CD4-positive, alpha-beta T cell treated with Interleukin-21 for 1 hour (primary cell): ENCODE measurements at places on chromosomes 5 and 9.
A peak's percentile ranks its signal among the peaks of the same experiment; 100 is the strongest.

- no peak for DNase-seq
Measured at GRCh38 chr5:138138949-138139780, at the start of gene NME5. Gene NME5, minus strand, starts transcription at chr5:138139428. Its CDS starts 648 bp downstream, at chr5:138138780.

DNA sequence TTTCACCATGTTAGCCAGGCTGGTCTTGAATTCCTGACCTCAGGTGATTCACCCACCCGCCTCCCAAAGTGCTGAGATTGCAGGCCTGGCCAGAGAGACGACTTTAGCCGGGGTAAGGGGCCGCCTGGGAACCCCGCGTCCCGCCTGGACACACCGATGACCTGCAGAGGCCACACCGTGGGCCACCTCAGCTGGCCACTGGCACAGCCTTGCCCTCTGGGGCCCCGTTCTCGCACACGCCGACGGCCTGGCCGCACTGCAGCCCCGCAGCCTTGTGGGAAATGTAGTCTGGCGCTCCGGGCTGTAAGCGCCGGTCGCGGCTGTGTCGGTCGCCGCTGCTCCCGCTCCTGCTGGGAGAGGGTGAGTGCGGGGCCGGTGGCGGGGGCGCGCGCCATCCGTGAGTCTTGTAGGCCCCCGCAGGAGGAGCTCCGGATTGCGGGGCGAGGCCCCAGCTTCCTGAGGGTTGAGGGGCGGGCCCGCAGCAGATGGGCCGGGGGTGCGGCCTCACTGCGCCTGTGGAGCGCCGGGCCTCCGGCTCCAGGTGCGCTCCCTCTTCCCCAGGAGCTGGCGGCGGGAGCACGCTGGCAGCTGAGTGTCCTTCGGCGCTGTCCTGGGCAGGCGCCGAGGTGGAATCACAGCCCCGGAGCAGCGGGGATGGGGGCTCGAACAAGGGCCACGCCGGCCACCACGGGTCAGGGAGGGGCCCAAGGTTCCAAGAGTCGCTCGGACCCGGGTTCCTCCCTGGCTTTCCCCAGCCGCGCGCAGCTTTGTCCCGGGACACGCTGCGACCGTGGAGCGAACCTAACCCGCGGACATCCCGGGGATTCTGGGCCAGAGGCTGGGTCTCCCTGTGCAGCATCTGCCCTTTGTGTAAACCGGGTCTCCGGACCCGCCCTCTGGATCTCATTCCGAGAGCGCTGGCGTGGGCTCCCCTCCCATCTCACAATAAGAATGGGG lies at the start of gene ZFP2:
Gene ZFP2, plus strand, starts transcription at position 299 of the 957 bp plus-strand sequence. CDS start 35,401 bp downstream, outside the sequence.
- peak; percentile 9 for DNase-seq

DNA sequence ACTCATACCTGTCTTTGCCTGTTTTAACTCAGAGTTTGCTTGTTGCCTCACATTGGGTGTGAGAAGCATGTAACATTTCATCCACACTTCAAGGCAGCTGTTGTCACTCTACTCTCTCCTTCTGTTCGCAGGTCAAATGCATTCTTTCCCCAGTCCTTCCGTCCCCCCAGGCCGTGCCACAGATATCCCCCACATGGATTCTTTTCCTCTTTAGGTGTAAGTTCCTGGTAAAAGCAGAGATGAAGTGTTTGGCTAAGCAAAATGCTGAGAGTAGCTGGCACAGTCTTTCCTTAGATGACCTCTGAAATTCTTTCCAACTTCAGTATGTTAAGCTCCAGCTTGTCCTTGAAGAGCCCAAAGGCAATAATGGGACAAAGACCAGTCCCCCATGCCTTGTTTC lies 328.2 kb downstream of the SLIT3 start:
- no peak for DNase-seq

- DNase-seq: no peak
Measured at GRCh38 chr5:172571413-172571812, 69.7 kb upstream of the NEURL1B start.

DNA sequence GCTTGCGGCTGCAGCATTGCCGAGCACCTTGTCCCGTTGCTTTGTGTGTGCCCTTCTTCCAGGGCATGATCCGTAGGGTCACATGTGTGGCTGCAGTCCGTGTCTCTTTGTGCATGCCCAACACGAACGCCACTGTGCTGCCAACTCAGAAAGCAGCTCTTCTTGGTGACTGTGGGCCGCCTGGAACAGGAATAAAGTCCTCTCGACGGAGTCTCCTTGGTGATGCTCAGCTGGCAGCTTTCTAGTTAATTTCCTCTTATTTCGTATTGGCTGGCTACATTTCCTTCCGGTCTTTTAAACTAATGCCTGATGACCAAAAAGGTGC lies 5.8 kb downstream of the EXOC3 start:
- DNase-seq: no peak

DNA sequence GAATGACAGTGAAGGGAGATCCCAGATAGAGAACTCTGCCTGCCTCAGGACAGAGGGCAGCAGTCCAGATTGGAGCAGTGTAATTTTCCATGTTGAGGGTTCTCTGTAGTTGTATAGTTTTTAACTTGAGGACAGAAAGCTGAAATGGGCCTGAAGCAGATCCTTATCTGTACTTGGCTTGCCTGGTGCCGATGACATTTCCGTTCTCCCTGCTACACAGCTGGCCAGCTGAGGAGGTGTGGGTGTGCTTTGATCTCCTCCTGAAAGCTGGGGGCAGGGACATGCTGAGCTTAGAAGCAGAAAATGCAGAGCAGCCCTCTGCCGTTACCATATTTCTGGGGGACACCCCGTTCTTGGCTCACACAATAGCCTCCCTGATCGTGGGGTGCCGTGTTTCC lies 10.5 kb downstream of the GLRX start:
- DNase-seq: peak; percentile 48

GRCh38 chr5:53237876-53238275 lies 128.3 kb upstream of the MOCS2 start:
- DNase-seq: no peak

GRCh38 chr5:118405650-118406061 lies 582.7 kb downstream of the DTWD2 start:
- no peak for DNase-seq

DNA sequence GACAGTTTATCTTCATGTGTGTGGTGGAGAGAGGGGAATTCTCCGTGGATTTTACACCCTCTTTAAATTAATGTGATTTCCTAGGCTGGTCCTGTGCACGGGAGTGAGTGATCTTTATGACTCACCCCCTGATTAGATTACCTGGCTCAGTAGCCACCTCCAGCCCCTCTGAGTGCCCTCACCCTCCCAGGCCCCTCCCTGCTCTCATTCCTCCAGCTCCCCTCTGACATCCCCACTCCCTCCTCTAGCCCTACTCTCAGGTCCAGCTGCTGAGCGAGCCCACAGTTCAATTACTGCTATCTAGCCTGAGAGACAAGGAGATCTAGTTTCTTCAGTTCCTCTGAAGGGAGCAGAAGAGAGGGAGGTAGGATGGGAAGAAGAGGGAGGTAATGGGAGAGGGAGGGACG lies 61.8 kb upstream of the ARAP3 start:
- no peak for DNase-seq

GRCh38 chr9:109385499-109385898 lies 64.6 kb upstream of the EPB41L4B start:
- DNase-seq: no peak

GRCh38 chr5:14241141-14241540 lies 98.0 kb downstream of the TRIO start:
- no peak for DNase-seq

GRCh38 chr5:142698447-142699183 lies 12.7 kb upstream of the FGF1 start:
- DNase-seq: no peak

DNA sequence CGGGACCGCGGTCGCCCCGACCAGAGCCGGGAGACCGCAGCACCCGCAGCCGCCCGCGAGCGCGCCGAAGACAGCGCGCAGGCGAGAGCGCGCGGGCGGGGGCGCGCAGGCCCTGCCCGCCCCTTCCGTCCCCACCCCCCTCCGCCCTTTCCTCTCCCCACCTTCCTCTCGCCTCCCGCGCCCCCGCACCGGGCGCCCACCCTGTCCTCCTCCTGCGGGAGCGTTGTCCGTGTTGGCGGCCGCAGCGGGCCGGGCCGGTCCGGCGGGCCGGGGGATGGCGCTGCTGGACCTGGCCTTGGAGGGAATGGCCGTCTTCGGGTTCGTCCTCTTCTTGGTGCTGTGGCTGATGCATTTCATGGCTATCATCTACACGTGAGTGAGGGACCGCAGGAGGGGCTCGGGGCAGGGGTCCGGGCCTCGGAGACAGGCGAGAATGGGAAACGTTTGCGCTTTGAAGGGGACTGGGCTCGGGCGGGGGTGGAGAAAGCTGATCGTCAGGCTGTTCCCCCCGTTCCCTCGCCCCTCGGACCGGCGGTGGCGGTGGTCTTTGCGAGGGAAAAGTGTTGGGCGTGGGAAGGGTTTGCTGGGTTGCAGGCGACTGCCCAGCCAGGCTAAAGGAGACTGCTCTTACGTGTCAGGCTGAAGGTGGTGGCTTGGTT lies 457 bp downstream of the UGCG start:
- no peak for DNase-seq

GRCh38 chr5:11128021-11128420 lies 367.0 kb upstream of the DAP start:
- no peak for DNase-seq

DNA sequence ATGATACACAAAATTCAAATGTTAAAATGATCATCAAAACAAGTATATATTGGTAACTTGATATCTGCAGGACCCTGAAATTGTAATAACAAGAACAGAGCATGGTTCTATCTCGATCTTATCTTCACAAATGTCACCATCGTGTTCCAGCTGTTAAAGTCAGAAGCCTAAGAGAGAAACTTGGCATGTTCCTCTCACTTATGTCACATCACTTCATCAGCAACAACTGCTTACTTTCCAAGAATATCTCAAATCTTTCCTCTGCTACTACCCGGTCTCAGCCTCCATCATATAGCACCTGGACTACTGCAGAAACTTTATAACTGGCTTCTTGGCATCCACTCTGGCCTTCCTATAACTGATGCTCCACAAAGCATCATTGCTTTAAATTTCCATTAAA lies 84.9 kb downstream of the FBN2 start:
- DNase-seq: no peak

GRCh38 chr9:12775679-12776512 lies 1.1 kb downstream of the LURAP1L start:
- DNase-seq: no peak

- no peak for DNase-seq
Measured at GRCh38 chr5:150422075-150422474, 9.4 kb upstream of the CD74 start.

- no peak for DNase-seq
Measured at GRCh38 chr9:126519660-126520420, 93.9 kb upstream of the LMX1B start.
